ENCODE measurements at places on chromosomes 6 and 20. TPM values are rescaled to one million over a fixed set of nuclear protein-coding genes. Genes with fewer than 3 reads are reported as not detected.

GRCh38 chr6:42179945-42180313 lies 6.8 kb downstream of the GUCA1A start:
- no peak overlapping the region for H3K4me3 ChIP-seq
- H3K4me1 ChIP-seq = no peaks in the 10 kb centered on the region
- no peaks in the 10 kb centered on the region for H3K36me3 ChIP-seq
- no peak for DNase-seq

GRCh38 chr6:162177746-162178145 lies 549.8 kb downstream of the PRKN start:
- H3K27me3 ChIP-seq = no peaks in the 10 kb centered on the region
- no peaks in the 10 kb centered on the region for H3K36me3 ChIP-seq
- no peak for DNase-seq

DNA sequence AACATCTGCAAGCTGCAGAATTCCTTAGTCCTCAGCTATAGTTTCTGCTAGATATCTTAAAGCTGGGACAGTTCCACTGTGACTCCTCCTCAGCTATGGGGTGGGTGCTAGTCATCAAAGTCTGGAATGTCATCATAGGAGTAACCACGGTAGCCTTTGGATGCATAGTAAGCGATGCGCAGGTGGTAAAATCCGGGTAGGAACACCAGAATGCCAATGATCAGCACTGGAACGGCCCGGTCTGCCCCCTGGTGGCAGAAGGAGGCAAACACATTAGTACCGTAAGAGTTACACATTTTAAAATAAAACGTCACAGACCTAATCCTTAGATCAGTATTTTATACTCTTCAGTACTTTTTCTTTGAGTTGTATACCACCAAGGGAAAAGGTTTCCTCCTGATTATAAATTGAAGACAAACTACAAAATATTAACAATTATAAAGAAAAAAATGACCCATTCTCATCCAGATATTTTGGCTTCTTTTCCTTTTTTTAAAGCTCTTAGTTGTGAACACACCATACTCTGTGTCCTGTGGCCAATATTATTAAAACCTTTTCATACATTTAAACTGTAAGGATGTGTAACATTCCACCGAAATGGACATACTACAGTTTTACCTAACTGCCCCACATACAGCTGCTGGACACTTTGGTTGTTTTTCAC lies 18.9 kb downstream of the PCNA start:
- no peak overlapping the region for H3K27ac ChIP-seq
- DNase-seq = no peak
- no peaks in the 10 kb centered on the region for H3K4me1 ChIP-seq

DNA sequence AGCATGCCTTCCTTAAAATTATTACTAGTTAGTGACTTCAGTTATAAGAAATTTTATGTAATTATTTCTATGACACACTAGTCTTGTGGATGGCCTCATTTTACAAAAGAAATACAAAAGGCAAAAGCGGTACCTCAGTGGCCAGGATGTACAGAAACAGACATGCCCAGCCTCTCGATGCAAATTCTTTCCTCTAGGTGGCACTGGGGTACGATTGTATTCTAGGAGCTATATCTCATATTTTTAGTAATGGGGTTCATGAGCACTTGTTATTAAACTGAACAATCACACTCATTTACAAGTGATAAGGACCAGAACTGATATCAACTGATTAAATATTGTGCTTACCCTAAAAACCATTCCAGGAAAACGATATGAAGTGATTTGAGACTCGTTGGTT lies 59.8 kb downstream of the SOD2 start:
- no peak for DNase-seq
- no peaks in the 10 kb centered on the region for H3K4me1 ChIP-seq
- H3K27ac ChIP-seq = no peak overlapping the region
- no peaks in the 10 kb centered on the region for H3K36me3 ChIP-seq
- no peak overlapping the region for H3K4me3 ChIP-seq

DNA sequence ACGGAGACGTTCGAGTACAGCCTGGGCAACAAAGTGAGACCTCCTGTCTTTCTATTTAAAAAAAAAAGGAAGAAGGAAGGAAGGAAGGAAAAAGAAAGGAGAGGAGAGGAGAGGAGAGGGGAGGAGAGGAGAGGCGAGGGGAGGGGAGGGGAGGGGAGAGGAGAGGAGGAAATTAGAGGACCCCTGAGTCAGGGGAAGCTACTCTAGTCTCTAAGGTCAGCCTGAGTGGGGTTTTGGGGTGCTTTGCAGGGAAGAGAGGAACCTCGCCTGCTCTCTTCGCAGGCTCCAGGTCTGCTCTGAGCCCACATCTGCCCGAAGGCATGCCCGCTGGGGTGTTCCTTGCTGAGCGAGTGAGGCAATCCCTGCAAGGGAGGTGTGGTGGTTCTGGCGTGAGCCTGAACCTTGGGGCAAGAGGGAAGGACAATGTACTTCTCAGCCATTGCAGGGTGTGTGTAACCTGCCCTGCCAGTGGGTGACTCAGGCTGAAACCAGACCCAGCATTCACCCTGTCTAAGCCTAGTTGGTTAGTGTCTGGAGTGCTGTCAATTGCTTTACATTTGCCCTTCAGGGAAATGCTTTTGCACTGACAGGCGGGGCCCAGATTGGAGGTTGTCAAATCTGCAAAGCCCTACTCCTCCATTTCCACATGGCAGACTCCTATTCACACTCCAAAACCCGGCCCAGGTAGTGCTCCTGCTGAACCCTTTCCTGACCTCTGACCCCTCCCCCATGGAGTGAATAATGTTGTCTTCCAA lies 15.3 kb upstream of the MMP9 start:
- DNase-seq = no peak
- H3K27ac ChIP-seq = no peak overlapping the region
- H3K4me3 ChIP-seq = no peak overlapping the region
- H3K4me1 ChIP-seq = peaks cover 18% of the 10 kb centered on the region
- H3K27me3 ChIP-seq = no peaks in the 10 kb centered on the region
- no peaks in the 10 kb centered on the region for H3K36me3 ChIP-seq

GRCh38 chr20:10303852-10304251 lies 85.2 kb downstream of the SNAP25 start:
- no peaks in the 10 kb centered on the region for H3K4me1 ChIP-seq
- H3K36me3 ChIP-seq = no peaks in the 10 kb centered on the region
- no peaks in the 10 kb centered on the region for H3K27me3 ChIP-seq
- DNase-seq = no peak
- no peak overlapping the region for H3K27ac ChIP-seq

- peak; percentile 51 for DNase-seq
- H3K4me3 ChIP-seq = peak overlapping the region; percentile 42
- H3K27me3 ChIP-seq = no peaks in the 10 kb centered on the region
Observed at GRCh38 chr6:166202321-166202733, 34.7 kb upstream of the TBXT start.

GRCh38 chr6:30508890-30509736 lies 19.8 kb downstream of the HLA-E start:
- H3K27me3 ChIP-seq = no peaks in the 10 kb centered on the region
- peak overlapping the region; percentile 97 for H3K27ac ChIP-seq
- peak overlapping the region; percentile 31 for H3K4me3 ChIP-seq
- no peaks in the 10 kb centered on the region for H3K36me3 ChIP-seq

DNA sequence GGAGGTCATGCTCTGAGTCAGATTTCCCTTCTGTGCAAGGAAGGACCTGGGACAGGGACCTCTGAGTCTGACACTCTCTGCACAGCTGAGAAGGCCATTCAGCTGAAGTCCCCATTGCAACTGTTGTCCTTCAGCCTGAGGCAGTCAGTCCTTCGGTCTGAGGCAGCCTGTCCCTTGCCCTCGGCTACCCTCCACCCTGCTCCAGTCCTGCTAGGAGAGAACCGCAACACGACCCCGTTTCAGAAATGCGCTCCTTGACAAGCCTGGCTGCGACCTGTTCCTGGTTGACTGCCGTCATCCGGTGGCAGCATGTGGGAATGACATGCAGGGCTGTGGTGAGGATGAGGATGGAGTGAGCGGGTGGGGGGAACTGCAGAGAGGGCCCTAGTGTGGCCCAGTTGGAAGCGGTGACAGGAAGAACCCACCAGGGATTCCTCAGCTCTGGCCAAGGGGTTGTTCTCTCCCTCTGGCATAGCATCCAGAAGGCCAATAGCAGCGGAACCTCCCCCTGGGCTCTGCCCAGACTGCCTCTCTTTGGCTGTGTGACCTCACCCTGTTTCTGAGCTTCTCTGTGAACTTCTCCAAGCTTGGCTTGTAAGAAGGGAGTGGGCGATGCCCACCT lies 40.3 kb upstream of the ANGPT4 start:
- no peaks in the 10 kb centered on the region for H3K36me3 ChIP-seq
- H3K27ac ChIP-seq = no peak overlapping the region
- DNase-seq = peak; percentile 12
- no peaks in the 10 kb centered on the region for H3K4me1 ChIP-seq

BTBD3 gene
- total RNA-seq = 0.82 TPM

OR2B6 gene
- total RNA-seq = 1.7 TPM
